ENCODE measurements at places on chromosomes 6 and 20.
A peak's percentile ranks its signal among the peaks of the same experiment; 100 is the strongest.

GRCh38 chr6:26327450-26328264 is 37.3 kb upstream of the BTN3A2 start:
- peak; percentile 35 for DNase-seq

DNA sequence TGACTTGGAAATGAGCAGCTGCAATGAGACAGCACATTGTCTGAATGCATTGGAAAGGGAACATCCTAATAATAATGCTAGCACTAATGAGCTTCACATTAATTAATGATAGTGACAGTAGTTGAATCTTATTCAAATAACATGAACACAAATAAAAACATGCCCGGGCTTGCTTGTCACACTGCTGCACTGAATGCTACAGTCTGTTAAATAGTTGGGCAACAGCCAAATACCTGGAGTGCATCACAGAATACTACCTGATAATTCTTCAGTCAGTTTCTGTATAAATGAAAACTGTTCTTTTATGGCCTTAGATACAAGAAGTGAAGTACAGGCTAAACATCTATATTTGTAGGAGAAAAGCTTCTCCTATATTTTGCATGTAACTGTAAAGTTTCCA is 458.7 kb downstream of the RNF144B start:
- no peak for DNase-seq

- DNase-seq, result no peak
Observed at GRCh38 chr6:163679753-163680152, 265.2 kb downstream of the QKI start.

DNA sequence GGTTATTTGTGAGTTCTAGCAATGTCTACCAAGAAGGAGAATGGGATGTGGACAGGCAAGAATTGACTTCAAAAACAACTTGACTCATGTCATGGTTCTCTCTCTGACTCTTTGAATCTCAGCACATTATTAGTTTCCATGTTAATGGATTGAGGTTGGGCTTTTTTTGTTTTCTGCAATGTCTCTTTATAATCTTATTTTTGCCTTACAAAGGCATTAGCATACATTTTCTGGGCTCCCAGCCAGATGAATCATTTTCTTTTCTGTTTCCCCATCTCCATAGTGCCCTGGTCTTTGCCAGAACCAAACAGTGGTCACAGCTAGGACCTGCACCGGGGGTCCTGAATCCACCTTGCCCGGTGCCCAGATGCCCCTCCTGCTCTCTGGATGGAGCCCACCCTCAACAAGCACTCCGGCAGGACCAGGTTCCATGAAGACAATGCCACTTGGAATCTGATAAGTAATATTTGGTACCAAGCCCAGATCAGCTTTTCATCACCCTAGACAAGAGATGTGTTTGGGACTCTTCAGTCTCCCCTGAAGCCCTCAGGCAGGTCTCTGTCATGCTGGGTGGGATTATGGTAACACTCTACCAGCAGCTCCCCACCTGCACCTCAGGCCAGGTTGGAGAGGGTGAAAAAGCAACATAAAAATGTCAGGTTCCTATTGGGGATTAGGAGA is 266.7 kb upstream of the SULF2 start:
- DNase-seq, result no peak

- DNase-seq, result no peak
Observed at GRCh38 chr20:22834651-22835256, 200.4 kb upstream of the SSTR4 start.

- DNase-seq, result no peak
Observed at GRCh38 chr20:10060226-10060625, 25.4 kb downstream of the ANKEF1 start.

GRCh38 chr20:41408986-41409385 is 42.4 kb upstream of the EMILIN3 start:
- no peak for DNase-seq

GRCh38 chr20:46681032-46681854 is 8.0 kb downstream of the TP53RK start:
- no peak for DNase-seq

All from NCI-H510A (cell line).